ENCODE measurements at places on chromosomes 7 and 10. TPM values are rescaled to one million over a fixed set of nuclear protein-coding genes. Genes with fewer than 3 reads are reported as not detected.

CABCOCO1 gene
- 1.0 TPM for polyA plus RNA-seq

DNA sequence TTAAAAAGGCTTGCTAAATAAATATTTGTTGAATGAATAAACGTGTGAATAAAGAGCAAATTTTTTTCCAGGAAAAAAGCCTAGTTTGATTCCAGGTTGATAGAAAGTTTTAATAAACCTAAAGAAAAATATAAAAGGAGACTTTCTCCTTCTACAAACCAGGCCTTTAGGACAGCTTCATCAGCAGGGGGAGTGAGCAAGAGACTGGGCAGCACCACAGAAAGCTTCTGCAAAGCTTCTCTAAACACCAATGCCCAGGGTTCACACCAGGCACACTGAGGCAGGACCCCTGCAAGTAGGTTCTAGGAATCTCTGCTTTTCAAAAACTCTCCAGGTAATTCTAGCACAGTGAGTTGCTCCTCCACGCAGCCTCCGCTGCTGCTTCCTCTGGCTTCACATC is 66.4 kb upstream of the SEC61G start:
- DNase-seq = no peak

GRCh38 chr7:78400038-78400437 is 601.5 kb downstream of the PHTF2 start:
- DNase-seq = no peak

DNA sequence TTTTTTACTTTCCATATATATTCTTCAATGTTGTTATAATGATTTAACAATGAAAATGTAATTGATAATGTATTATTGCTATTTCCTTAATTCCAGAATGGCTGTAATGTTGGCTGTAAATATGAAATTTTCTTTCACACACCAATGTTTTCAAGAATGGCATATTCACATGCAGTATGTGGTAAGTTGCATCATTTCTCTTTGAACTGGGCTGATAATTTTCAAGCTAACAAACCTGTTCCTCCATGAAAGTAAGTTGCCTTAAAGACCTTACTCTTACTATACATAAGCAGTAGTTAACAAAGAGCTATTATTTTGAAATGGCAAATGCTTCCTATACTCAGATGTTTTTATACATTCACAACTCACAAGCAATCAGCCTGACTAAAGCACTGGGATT is 154.5 kb downstream of the TMEM168 start:
- DNase-seq = no peak

- no peak for DNase-seq
Observed at GRCh38 chr7:73682745-73683055, 553 bp downstream of the DNAJC30 start.

- DNase-seq = peak; percentile 53
Observed at GRCh38 chr7:94656925-94657731, 1.2 kb upstream of the SGCE start.

SFTPA1 gene
- not detected for polyA plus RNA-seq

DNA sequence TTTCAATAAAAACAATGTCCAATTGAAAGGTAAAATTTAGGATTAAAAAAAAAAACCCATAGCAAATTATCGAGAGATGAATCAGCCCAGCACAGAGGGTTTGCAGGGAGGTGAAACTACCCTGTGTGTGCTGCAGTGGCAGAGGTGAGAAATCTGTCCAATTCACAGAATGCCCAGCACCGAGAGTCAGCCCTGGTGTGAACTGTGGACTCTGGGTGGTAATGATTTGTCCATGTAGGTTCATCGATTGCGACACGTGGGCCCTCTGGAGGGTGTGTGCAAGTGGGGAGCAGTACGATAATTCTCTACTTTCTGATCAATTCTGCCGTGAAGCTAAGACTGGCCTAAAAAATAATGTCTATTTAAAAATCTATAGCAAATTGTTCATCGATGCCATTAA is 94.5 kb upstream of the PFKP start:
- no peak for DNase-seq

PLAU gene
- polyA plus RNA-seq = 22.7 TPM

MBL2 gene
- polyA plus RNA-seq = not detected

GRCh38 chr10:82564353-82565196 is 689.6 kb downstream of the NRG3 start:
- no peak for DNase-seq

- DNase-seq = peak; percentile 32
Observed at GRCh38 chr7:17255926-17256325, 42.5 kb upstream of the AHR start.

DNA sequence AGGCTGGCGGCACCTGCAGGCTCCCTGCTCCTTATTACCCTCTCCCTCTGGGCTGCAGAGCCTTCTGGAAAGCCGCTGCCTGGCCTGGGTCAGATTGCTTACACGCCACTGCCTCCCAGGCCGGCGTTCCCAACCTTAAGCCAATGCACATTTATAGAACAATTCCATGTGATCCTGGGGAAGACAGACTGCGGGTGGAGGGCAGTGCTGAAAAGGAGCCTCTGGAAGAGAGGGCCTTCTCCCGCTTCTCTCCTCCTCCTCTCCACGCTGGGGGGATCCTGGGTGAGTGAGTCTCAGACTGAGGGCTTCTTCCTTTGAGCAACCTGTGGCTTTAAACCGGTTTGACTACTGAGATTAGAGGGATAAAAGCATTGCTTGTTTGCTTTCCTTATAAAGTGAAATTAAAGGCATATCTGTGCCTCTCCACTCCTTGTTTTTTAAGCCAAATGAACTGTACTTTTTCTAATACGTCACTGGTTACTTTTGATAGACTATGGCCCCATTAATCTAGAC is 5.5 kb downstream of the TACC2 start:
- peak; percentile 85 for DNase-seq

DNA sequence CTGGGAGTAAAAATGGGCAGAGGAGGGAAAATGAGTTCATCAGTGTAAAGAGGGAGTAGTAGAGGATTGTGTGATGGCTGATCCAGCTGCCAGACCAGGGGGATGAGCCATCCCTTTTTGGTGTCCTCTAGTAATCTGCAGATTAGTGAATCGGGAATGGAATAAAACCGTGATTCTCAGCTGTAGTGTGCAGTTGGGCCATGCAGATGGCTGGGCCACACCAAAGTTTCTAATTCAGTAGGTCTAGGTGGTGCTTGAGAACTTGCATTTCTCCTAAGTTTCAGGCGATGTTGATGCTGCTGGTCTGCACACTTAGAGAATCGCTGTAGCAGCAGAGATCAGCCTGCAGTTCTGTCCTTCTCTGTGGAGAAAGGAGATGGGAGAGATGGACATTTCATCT is 22.7 kb downstream of the PDCD11 start:
- no peak for DNase-seq

DNA sequence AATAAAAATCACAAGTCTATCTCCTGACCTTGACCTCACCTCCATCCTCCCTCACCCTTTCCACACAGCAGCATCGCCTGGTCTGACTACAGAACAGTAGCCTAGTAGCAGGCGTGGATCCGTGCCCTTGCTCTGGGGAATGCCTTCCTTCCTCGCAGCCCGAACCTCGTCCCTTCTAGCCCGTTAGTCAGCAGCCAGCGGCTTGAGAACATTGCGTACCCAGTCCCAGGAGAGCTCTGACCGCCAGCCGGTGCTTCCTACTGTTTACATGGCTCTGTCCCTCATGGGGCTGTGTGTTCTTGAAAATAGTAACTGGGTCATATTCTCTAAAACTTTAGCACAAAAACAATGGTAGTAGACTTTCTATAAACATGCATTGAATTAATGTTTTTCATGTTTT is 682.7 kb upstream of the IGFBP3 start:
- peak; percentile 71 for DNase-seq

GRCh38 chr7:143485094-143485493 is 7.4 kb downstream of the TAS2R41 start:
- DNase-seq = peak; percentile 44

GRCh38 chr10:105925045-105925785 is 1239.3 kb downstream of the SORCS1 start:
- DNase-seq = no peak

- no peak for DNase-seq
Observed at GRCh38 chr10:11223081-11223480, 205.4 kb downstream of the CELF2 start.

DNA sequence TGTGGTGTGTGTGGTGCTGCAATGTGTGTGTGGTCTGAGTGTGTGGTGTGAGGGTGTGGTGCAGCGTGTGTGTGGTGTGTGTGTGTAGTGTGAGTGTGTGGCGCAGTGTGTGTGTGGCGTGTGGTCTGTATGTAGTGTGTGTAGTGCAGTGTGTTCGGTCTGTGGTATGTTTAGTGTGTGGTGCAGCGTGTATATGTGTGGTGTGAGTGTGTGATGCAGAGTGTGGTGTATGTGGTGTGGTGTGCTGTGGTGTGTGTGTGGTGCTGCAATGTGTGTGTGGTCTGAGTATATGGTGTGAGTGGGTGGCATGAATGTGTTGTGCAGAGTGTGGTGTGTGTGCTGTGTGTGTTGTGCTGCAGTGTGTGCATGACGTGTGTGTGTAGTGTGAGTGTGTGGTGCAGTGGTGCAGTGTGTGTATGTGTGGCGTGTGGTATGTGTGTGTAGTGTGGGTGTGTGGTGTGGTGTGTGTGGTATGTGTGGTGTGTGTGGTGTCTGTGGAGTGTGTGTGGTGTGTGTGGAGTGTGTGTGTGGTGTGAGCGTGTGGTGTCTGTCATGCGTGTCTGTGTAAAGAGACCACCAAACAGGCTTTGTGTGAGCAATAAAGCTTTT is 31.0 kb upstream of the PODXL start:
- DNase-seq = no peak

DNA sequence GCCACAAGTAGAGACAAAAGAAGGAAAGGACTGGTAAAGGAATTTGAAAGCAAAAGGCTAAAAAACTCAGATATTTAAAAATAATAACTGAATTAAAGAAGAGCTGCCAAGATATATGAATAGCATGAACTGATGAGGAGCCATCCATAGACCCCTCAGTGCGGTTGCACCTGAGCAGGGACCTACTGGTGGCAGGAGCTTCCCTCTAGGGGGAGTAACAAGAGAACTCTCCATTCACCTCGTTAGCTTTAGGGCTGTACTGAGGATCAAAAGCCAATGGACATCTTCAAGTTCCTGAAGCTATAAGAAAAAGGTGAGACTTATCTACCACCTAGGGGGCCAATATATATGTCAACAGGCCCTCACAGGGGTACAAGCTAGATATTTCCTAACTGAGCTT is 27.8 kb upstream of the DOCK1 start:
- no peak for DNase-seq

DNA sequence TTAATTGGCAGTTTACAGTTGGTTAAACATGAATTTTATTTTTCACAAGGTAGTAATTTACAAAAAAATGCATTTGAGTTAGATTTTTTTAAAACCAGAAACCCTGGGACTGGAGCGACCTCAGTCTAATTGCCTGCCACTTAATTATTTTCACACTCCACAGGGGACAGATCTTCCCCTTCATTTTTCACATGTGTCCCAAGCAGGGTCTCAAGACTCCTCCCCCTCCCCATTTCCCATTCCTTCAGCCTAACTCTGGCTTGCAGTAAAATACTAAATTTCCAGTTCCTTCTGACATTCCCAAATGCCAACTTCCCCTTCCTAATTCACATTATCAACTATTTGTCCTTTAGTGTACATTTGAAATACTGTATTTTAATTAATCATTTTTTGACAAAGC is 948 bp downstream of the ZNF138 start:
- DNase-seq = no peak

GRCh38 chr10:125441151-125441550 is 241.8 kb downstream of the TEX36 start:
- DNase-seq = peak; percentile 35

GPR15LG gene
- polyA plus RNA-seq = not detected

POM121L12 gene
- not detected for polyA plus RNA-seq

DNA sequence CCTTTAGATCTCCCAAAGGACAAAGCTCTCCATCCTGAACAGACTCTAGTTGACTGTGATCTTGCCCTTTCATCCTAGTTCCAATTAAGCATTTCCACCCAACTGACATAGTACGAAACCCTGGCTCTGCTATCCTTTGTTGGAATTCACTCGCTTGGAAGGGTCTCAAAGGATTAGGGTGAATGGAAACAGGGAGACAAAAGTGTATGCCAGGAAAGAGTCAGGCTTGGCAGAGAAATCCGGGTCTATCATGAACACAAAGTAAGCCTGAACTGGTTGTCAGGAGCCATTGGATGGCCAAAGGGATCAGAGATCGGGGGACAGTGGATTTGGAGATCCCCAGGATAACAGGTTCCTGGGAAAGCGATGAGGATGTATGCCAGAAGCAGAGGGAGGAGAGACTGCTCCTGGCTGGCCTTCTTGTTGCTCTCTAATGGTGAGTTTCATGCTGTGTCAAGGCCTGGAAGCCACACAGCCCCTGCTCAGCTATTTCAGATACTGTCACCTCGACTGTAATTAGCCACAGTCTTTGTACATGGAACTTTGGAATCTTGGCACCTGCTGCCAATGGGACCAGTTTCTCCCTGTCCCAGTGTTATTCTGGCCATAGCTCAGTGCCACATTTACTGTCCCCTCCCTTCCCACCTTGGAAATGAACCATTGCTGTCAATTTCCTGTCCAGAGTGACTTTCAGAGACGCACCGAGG is 1168.7 kb upstream of the AUTS2 start:
- peak; percentile 24 for DNase-seq

GRCh38 chr7:45662540-45663166 is 88.5 kb downstream of the ADCY1 start:
- no peak for DNase-seq

GRCh38 chr7:102186306-102186705 is 100.4 kb upstream of the SH2B2 start:
- no peak for DNase-seq

DNA sequence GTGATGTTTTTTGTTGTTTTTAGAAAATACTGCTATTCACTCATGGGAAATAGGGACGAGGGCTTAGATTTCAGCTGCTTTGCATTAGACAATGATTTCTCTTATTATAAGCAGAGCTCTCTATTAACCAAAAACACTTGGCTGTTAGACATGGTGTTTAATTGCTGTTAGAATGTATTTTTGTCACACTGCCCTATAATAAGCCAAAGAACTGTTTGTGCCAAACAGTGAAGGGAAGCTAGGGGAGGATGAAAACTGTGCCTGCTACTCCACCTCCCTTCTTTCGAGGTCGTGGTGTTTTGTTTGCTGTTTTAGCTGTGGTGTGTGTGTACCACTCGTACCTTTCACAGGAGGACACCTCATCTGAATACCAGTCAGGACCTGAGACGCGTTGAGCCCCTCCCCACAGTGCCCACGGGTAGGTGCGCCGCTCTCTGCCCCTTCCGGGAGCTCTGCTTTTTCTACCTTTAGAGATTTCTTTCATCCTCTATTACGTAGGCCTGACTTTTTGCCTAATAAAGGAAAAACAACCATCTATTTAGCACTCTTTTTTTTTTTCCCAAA is 57.9 kb downstream of the CUX1 start:
- DNase-seq = no peak

ODAD2 gene
- polyA plus RNA-seq = 0.62 TPM
